ENCODE measurements at places on chromosomes 1 and 21.

GRCh38 chr1:25874635-25875153 is 814 bp downstream of the PAQR7 start:
- no peak for DNase-seq

GRCh38 chr1:176789571-176790090 is 326.7 kb downstream of the PAPPA2 start:
- no peak for DNase-seq

DNA sequence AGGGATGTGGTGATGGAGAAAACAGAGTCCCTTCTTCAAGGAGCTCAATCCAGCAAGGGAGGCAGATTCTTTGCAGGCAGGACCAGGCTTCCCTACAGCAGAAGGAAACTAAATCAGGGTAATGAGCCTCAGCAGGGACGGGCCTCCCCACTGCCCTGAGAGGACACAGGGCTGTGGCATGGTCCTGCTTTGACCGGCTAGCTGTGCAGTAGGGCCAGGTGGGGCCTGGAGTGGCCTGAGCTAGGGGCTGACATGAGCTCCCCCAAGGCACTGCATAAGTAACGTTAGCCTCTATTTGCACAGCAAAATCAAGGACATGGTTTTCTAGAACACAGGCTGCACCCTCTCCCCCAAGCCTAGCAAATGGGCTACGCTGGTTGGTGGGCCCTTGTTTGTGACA is 162.9 kb downstream of the RYR2 start:
- DNase-seq, result no peak

GRCh38 chr1:22751124-22751531 is 40.5 kb downstream of the EPHB2 start:
- DNase-seq, result no peak

DNA sequence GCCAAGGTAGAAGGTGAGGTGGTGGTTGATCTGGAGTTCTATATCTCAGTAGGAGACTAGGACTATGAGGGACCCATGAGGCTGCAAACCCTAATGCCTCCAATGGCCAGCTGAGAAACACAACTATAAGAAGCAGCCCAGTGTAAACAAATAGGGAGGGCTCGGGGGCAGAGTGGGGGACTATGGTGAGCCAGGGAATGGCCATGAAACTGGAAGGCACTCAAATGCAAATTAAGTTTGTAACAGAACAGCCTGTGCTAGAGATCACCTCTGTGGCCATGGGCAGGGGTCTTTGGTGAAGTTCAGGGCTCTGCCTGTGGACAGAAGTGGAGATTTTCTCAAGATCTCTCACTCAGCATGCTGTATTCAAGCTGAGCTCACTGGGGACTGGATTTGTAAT is 187.1 kb downstream of the GRIK3 start:
- no peak for DNase-seq

DNA sequence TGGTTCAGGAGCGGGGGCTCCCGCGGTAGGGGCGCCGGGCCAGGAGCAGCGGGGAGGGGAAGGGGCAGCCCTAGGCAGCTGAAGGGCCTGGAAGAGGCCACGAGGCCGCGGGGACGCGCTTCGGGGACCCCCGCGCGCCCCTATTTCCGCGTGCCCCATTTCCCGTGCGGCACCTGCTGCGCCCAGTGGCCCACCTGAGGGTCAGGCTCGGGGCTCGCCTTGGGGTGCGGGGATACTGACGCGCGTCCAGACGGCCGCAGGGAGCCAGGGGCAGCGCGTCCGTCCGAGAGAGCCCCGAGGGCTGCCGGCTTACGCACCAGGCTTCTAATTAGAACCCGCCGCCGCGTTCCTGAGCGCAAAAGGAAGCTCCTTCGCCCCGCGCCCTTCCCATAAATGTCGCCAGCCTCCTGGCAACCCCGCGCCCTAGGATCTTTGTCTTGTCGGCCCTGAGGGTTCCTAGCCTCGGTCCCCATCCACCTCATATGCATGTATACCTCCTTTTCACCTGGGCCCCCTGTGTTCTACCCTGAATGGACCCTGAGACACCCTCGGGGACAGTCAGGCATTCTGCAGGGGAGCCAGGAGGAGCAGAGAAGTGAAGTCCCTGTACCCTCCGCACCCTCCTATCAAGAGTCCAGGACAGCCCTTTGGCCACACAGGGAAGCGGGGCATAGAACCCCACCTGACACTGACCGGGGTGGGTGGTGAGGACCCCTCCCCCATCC is 1.8 kb downstream of the WNT3A start:
- DNase-seq, result no peak

DNA sequence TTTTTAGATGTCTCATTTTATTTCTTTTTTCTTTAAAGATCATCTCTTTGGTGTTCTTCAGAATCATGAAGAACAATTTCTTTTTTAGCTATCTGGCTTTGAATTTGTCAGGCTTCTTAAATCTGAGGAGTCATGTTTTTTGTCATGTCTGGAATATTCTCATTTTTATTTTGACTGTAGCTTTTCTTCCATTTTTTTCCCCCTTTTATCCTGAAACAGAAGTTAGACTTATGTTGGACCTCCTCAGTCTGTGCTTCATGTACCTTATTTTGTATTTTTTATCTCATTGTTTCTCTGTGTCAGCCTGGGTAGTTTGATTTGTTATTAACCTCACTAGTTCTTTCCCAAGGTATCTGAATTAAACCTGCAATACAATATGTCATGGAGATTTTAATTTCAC is 319.2 kb upstream of the ADGRL4 start:
- no peak for DNase-seq

DNA sequence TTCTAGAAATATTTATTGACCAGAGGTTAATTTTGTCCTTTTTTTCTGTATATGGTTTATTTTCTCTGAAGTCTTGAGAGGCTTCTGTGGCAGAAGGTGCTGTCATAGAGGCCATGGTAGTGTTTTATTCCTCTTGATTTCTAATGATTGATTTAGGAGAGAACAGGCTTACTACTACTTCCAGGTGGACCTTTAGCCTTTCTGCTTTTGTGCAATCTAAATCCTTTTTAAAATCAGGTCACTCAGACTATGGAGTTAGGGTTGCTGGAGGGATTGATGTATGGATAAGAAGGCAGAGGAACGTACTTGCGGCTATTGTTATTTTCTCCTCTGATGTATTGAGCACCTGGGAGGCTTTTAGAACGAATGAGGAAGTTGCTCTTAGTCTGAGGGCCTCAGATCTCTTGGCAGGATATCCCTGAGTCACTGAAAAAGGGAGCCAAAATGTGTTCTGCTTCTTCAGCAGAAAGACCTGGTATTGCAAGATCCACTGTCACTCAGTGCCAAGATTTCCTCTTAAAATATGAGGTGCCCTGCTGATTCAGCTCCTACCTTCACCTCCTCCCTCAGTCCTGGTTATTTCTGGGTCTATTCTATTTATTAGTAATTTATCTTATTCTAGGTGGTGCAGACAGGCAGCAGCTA is 277.4 kb downstream of the ZNF648 start:
- no peak for DNase-seq

- DNase-seq, result no peak
These were observed 10.4 kb downstream of the DDX59 start for GRCh38 chr1:200659269-200659668.

- no peak for DNase-seq
These were observed 32.5 kb downstream of the RTCA start for GRCh38 chr1:100298512-100298911.

DNA sequence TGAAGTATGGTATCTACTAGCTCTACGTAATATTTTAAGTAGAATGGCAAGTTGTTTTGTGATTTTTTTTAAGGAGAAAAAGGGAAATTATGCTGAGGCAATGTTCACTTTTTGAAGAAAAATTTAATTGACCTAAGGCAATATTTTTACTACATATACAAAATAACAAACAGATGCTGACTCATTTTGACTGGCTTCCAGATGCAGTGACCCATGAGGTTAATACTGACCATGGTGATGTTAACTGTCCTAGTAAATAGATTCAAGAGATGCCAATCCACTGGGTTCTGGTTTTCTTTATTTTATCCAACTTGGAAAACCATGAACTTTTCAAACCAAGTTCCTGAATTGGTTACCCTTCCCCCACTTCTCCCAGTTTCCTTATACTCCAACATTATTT is 154.9 kb downstream of the CRB1 start:
- DNase-seq, result no peak

DNA sequence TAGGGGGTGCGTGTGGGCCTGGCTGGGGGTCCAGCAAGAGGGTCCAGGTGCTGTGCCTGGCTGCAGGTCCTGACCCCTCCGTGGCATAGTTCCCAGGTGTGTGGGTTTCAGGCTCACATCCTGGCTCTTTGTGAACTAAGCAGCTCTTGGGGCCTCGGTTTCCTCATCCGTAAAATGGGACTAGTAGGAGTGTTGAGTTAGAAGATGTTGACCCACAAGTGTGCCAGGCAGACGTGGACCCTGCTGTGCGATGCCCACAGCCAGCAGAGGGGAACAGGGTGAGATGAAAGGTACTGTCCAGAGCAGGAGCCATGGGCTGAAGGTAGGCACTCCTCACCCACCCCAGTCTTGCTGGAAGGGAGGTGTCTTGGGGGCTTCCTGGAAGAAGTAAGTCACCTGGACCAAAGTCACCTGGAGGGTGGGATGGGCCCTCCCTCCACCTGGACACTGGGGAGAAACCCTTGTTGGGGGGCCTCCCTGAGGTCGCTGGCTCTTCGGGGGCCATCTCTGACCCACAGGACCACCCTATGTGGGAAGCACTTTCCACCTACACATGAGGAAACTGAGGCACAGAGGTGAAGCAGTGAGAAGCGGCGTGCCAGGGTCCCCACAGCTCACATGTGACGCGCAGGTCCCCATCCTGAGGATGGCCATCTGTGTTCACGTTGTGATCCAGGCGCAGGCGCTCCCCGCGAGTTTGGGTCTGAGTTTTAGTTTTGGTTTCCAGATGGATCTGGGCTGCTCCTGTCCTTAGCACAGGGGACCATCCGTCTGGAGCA is 1.4 kb downstream of the ARHGEF16 start:
- DNase-seq, result no peak

GRCh38 chr1:79295967-79296366 is 289.4 kb upstream of the ADGRL4 start:
- DNase-seq, result no peak

- DNase-seq, result no peak
These were observed 42.3 kb upstream of the PWP2 start for GRCh38 chr21:44064852-44065403.

DNA sequence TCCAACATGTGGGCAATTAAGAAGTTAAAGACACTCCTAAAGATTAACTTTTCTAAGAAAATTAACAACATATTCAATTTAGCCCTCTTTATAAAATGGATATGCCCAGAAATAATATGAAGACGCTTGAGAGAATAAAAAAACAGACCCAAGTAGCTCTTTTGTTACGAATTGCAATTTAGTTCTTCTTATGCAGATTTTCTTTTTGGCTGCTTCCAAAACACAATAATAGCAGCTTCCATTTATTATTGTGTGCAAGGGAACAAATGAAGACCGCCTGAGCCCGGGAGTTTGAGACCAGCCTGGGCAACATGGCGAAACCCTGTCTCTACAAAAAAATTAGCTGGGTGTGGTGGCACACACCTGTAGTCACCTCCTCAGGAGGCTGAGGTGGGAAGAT is 50.4 kb upstream of the BCL10 start:
- DNase-seq, result no peak

DNA sequence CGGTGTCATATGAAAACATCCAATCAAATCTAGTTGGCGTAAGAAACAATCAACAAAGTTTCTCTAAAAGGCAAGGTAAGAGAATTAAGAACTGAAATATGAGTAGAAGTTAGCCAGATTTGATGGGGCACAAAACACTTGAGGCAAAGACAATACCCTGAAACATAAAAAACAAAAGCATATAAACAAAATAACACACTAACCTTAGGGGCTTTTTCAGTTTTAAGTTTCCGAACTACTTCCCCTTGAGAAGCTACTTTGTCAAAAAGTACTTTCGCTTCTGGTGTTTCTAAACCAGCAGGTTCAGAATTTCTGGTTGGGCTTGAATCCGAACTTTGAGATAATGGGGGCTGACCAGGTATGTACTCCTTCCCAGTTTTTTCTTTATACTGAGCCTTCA is 57.9 kb downstream of the EPRS1 start:
- DNase-seq, result no peak

GRCh38 chr1:21034725-21035628 is 141.7 kb downstream of the EIF4G3 start:
- DNase-seq, result no peak

GRCh38 chr1:229410692-229411433 is 23.0 kb downstream of the ACTA1 start:
- no peak for DNase-seq

GRCh38 chr1:63742526-63742925 is 31.3 kb upstream of the ROR1 start:
- DNase-seq, result no peak

GRCh38 chr21:27569091-27569490 is 602.2 kb upstream of the ADAMTS5 start:
- DNase-seq, result no peak

DNA sequence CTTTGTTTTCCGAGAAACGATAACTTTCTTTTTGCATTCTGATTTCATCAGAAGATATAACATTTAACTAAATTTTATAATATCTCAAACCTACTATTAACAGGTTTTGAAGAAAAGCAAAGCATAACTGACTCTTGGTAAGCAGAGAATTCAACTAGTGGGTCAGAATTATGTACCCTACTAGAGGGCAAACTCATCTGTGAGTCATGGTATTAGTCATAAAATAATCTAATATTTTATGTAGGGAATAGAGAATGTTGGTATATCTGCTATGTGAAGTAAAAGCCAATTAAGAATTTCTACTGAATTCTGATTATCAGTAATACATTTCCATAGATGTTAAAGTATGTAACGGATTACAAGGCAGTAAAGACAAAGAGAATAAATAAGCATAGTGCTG is 56.8 kb downstream of the USP1 start:
- DNase-seq, result no peak

GRCh38 chr1:109040989-109041620 is 797 bp downstream of the WDR47 start:
- no peak for DNase-seq

DNA sequence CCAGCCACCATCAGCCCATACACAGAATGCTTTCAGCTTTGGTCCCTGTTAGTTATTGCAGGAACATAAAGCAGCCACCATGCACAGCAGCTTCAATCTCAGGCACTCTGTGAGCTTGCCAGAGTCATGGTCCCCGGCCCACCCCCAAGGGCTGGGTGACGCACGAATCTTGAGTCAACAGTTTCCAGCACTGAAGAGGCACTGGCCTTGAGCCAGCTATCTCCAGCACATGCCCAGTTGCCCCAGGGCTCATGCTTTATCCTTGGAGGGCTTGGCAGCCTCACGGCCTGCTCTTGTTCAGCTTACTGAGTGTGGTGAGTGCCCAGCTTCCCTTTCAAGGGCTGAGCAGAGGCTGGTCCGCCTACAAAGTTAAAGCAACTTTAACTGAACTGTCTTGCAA is 200.7 kb upstream of the RAB4A start:
- no peak for DNase-seq
